ENCODE measurements at places on chromosomes 12 and 14. TPM values are rescaled to one million over a fixed set of nuclear protein-coding genes. Genes with fewer than 3 reads are reported as not detected.

LHX5 gene
- not detected for total RNA-seq

KRT2 gene
- not detected for total RNA-seq

GAS2L3 gene
- 2.6 TPM for total RNA-seq

HOXC6 gene
- not detected for total RNA-seq

DNA sequence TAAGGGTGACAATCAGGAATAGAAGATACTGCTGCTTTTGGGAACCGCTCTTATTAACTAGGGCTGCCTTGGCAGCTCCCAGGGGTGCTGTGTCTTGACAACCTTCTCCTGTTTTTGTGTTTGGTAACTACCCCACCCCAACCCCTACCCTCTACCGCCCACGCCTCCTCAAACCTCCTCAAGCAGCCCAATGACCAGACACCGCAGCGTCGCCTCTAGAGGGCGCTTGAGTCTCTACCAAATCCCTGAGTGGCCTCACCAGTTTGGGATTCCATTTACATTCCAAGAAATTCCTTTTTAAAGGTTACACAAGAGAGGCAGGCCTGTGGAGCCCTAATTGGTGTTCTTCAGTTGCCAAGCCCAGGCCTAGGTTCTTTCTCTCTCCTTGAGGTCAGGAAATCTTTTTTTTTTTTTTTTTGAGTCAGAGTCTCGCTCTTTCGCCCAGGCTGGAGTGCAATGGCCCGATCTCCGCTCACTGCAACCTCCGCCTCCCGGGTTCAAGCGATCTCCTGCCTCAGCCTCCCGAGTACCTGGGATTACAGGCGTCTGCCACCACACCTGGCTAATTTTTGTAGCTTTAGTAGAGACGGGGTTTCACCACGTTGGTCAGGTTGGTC, 72.4 kb upstream of the USP44 start:
- peak; percentile 59 for DNase-seq

DNA sequence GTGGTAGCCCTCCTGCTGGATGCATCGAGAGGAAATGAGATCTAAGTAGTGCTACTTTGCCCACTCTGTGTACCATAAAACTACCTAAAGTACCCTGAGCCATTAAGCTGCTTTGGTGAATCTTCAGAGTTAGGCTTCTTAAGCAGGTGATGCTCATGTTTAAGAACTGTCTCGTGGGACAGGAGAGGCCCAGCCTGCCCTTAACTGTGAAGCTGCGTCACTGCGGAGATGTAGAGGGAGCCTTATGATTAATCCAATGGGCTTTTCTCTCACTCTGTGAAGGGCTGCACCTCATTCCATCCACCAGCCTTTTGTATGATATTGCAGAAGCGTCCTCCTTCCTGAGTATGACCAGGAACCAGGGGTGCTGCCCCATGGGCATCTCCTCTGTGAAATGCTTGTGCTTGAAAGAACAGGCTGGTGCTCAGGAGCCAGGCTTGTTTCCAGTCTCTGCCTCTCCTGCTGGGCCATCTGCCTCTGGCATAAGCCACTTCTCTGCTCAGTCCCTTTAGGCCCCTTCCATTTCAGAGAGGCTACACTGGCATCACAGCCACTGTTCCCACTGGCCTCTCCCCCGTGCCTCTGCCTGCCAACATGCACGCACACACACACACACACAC, 6.8 kb upstream of the CCDC177 start:
- DNase-seq = no peak

GRCh38 chr12:53950789-53951576, 3.7 kb upstream of the HOXC12 start:
- no peak for DNase-seq

- DNase-seq = no peak
Observed at GRCh38 chr12:105948331-105948730, 190.4 kb downstream of the NUAK1 start.

- DNase-seq = no peak
Observed at GRCh38 chr12:9607716-9608115, at the start of gene KLRB1. TSS of gene KLRB1 (minus strand) at chr12:9607916. CDS start at chr12:9607839, 77 bp downstream.

DNA sequence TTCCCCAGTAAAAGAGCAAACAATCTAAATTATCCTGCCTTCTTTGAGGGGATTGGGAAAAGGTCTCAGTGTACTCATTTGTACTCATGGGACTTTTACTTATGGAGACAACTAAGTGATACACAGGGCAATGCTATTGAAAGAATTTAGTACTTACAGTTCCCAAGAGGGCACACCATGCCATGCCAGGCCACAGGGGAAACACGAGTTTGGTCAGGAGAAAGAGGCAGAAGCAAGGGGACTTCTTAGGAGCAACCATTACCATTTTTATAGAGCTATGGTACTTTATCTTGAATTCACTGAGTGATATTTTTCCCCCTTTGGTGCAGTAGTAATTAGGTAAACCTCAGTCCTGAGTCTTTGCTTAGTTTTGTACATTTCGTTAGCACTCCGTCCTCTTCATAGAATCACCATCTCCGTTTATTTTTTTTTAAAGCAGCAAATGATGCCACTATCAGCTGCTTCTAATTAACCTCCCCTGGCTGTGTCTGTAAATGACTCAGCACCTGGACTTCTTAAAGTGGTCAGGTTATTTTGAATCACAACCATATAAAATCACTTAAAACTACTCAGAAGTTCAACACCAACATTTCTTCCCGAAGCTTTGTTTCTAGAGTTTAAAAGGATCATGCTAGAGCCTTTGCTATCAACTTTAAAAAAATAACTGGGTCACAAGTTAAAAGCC, 5.9 kb upstream of the WASHC3 start:
- no peak for DNase-seq

GRCh38 chr14:97946240-97946639, 1149.1 kb downstream of the VRK1 start:
- DNase-seq = no peak

GRCh38 chr12:117365049-117365616, 3.7 kb upstream of the NOS1 start:
- DNase-seq = no peak

Measured in activated CD4-positive, alpha-beta T cell treated with anti-CD3 and anti-CD28 coated beads for 36 hours (primary cell).